ENCODE measurements at places on chromosomes 6 and 20.

- no peak for DNase-seq
Measured at GRCh38 chr6:41530476-41530875, 15.7 kb upstream of the FOXP4 start.

DNA sequence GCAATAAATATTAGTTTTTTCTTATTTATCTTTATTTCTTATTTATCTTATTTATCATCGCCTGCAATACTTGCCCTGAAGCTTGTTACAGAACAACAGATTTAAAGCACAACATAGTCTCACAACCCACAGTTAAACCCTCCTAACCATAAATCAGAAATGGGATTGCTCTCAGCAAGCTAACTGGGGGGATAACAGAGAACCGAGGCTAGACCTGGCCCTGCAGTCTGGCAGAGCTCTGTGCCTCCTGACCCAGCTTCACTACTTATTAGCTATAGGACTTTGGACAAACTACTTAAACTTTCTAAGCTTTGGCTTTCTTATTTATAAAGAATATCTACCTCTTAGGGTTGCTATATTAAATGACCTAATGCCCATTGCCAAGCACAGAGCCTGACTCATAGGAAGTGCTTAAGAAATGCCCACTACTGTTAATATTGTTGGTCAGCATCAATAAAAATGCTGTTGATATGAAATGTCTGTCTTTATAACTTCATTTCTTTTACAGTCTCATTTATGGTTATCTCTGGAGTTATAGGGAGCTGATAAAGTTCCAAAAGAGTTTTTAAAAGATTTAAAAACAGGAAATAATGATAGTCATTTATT lies 87.9 kb upstream of the BEND6 start:
- DNase-seq = no peak

GRCh38 chr20:51659491-51660050 lies 108.6 kb downstream of the ATP9A start:
- DNase-seq = no peak

DNA sequence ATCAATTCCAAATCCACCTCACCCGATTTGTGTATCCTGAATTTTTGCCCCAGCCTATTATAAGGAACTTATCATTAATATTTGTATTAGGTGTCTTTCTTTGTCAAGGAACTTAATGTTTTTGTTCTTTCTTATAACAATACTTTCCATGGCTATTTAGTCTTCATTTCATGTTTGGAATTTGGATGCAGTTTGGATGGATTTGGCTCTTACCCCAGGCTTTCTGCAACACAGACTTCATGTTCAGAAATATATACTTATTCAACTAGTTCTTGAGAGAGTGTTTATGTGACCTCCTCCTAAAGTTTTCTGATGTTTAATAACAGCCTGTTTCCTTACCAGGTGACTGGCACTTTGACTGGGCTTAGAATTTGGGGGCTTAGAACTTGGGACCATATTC lies 35.9 kb upstream of the TOX2 start:
- no peak for DNase-seq

DNA sequence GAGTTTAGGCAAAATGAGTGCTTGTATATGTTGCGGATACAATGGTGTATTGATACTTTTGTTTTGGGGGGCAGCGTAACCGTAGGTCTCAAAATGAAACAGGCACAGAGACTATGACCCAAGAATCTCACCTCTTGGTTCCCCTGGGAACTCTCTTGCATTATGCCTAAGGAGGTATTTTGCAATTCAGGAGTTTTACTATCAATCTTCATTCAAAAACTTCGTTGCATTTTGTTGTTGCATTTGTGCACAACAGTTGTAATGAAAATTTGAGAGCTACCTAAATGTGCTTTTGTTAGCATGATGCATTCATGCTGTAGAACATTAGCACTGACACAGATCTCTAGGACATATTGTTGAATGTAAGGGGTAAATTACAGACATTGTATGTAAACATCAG lies 18.2 kb downstream of the VTA1 start:
- no peak for DNase-seq

DNA sequence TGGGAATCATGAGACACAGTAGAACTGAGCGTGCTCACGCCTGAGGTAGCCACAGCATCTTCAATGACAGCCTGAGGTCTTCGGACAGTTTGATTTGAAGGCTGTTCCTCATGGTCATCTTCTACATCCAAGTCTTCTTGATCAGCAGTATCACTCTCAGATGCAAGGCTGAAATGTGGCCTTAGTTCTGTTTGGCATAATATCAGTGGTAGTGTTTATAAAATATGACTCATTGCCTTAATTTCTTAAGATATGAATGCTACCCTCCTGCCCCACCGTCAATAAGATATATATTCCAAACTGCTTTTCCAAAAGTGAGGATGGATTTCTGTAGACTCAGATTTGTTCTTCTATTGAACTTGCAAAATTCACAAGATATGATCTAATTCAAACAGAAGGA lies 17.5 kb upstream of the MAP7 start:
- DNase-seq = no peak

- no peak for DNase-seq
Measured at GRCh38 chr6:100512203-100512862, 47.6 kb upstream of the SIM1 start.

GRCh38 chr6:29826271-29826670 lies 1.4 kb upstream of the HLA-G start:
- DNase-seq = no peak

DNA sequence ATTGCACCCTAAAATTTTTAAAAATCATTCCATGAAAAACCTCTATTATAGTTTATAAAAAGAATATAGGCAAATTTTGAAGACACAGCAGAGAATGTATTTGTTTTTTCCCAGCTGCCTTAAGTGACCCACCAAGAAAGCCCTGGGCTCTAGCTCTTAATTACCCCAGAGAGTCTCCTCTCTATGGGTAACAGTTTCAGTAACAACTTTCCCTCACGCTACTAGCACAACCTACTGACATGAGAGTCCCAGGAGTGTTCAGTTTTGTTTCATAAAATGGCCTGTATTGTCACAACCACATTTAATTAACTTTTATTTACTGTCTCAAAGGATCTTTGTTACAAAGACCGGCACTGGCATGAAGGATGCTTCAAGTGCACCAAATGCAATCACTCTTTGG lies 41.5 kb downstream of the FHL5 start:
- DNase-seq = no peak
